Renal cortex interstitium (tissue), 15 donors: ENCODE measurements at places on chromosomes 7 and 10. TPM values are rescaled to one million over a fixed set of nuclear protein-coding genes. Genes with fewer than 3 reads are reported as not detected.

Gene PON3
- polyA plus RNA-seq, result 2.5 TPM

Gene BMPR1A
- 78.6 TPM for polyA plus RNA-seq

Gene LMTK2
- polyA plus RNA-seq, result 13.4 TPM

Gene GSTO2
- polyA plus RNA-seq, result 32.9 TPM

Gene CCNJ
- 17.7 TPM for polyA plus RNA-seq

Gene HELLS
- 38.1 TPM for polyA plus RNA-seq

Gene DNA2
- 11.7 TPM for polyA plus RNA-seq

Gene RASA4B
- 4.7 TPM for polyA plus RNA-seq

Gene CLCN1
- polyA plus RNA-seq, result 0.15 TPM

Gene TBC1D12
- 22.4 TPM for polyA plus RNA-seq

Gene MRLN
- polyA plus RNA-seq, result 0.82 TPM

Gene ANXA8
- polyA plus RNA-seq, result 0.14 TPM

Gene HPSE2
- polyA plus RNA-seq, result 1.4 TPM

Gene ITGA8
- polyA plus RNA-seq, result 59.3 TPM

Gene SEMA3E
- polyA plus RNA-seq, result 1.5 TPM

Gene RBM20
- polyA plus RNA-seq, result 7.9 TPM

Gene CUZD1
- polyA plus RNA-seq, result 2.2 TPM

Gene PRXL2A
- 111 TPM for polyA plus RNA-seq

Gene KLHDC10
- 56.7 TPM for polyA plus RNA-seq

Gene CLDN3
- polyA plus RNA-seq, result 73.3 TPM

Gene GRID2IP
- 0.42 TPM for polyA plus RNA-seq

Gene TMEM225B
- 2.7 TPM for polyA plus RNA-seq

Gene SP8
- not detected for polyA plus RNA-seq

Gene AHR
- polyA plus RNA-seq, result 36.3 TPM

Gene FAM131B
- polyA plus RNA-seq, result 2.7 TPM

Gene SLC16A9
- 31.8 TPM for polyA plus RNA-seq

Gene HOXA7
- 31.4 TPM for polyA plus RNA-seq

Gene WNT8B
- 0.97 TPM for polyA plus RNA-seq

Gene SPDYE16
- polyA plus RNA-seq, result 2.0 TPM

Gene APBB1IP
- polyA plus RNA-seq, result 1.9 TPM

Gene SORBS1
- 35.2 TPM for polyA plus RNA-seq

Gene IQUB
- 5.0 TPM for polyA plus RNA-seq

Gene IGF2BP3
- polyA plus RNA-seq, result 62.2 TPM

Gene SFRP5
- 0.11 TPM for polyA plus RNA-seq

Gene TMEM236
- 0.34 TPM for polyA plus RNA-seq

Gene ADRA2A
- 2.5 TPM for polyA plus RNA-seq

Gene CALML3
- polyA plus RNA-seq, result not detected

Gene AOAH
- polyA plus RNA-seq, result 3.3 TPM

Gene SLC18A3
- polyA plus RNA-seq, result not detected
